Mesothelial cell of epicardium (in vitro differentiated cells): ENCODE measurements at places on chromosomes 16 and 17.

DNA sequence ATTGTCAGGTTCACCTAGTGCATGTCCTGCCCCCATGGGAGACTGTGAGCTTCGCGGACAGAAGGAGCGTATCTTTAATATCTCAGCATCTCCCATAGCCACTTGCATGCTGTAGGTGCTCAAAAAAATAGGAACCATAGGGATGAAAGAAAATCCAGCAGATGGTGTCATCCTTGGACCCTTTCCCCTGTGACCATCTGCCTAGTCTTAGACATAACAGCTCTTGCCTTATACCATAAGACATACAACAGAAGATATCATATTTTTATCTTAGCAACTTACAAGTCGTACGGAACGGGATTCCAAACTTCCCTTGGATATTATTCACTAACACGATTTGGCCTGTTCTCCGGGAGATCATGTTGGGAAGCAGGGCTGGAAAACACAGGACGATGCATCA lies 14.5 kb downstream of the DHRS7C start:
- DNase-seq: no peak

- no peak for DNase-seq
Observed at GRCh38 chr17:8838551-8839095, 28.9 kb downstream of the PIK3R6 start.

GRCh38 chr17:81906476-81907218 lies 4.6 kb downstream of the PCYT2 start:
- DNase-seq: no peak

- DNase-seq: no peak
Observed at GRCh38 chr17:29048440-29049368, 5.8 kb downstream of the PIPOX start.

- no peak for DNase-seq
Observed at GRCh38 chr16:26334218-26335111, 642.7 kb downstream of the HS3ST4 start.

DNA sequence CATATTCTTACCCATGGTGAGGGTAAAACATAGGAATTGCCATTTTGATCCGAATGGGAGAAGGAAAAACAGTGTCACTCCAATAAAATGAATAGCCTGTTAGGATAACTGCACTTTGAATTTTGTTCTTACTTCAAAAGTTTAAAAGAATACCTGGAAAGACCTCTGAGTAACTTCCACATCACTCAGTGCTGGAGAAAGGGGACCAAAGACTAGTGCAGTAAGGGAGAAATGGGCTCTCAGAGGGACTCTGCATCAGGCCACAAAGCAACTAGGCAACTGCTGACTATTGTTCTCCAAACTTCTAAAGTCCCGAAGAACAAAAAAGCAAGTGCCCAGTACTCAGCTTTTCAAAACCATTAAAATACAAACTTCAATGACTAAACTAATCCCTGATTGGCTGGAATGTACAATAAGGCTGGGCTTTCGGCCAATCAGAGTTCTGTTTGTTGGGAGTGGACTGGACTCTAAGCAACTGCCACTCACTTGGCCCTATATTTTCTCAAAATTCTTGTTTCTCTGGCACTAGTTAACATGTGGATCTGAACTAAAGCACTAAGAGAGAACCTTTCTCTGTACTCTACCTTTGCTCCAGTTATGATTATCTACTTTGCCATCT lies 6.2 kb downstream of the DNAJC7 start:
- no peak for DNase-seq

GRCh38 chr16:10493276-10493675 lies 87.1 kb downstream of the EMP2 start:
- no peak for DNase-seq

GRCh38 chr17:37833237-37833859 lies 88.5 kb upstream of the HNF1B start:
- DNase-seq: no peak

GRCh38 chr16:63816276-63816675 lies 1305.6 kb downstream of the CDH11 start:
- no peak for DNase-seq

DNA sequence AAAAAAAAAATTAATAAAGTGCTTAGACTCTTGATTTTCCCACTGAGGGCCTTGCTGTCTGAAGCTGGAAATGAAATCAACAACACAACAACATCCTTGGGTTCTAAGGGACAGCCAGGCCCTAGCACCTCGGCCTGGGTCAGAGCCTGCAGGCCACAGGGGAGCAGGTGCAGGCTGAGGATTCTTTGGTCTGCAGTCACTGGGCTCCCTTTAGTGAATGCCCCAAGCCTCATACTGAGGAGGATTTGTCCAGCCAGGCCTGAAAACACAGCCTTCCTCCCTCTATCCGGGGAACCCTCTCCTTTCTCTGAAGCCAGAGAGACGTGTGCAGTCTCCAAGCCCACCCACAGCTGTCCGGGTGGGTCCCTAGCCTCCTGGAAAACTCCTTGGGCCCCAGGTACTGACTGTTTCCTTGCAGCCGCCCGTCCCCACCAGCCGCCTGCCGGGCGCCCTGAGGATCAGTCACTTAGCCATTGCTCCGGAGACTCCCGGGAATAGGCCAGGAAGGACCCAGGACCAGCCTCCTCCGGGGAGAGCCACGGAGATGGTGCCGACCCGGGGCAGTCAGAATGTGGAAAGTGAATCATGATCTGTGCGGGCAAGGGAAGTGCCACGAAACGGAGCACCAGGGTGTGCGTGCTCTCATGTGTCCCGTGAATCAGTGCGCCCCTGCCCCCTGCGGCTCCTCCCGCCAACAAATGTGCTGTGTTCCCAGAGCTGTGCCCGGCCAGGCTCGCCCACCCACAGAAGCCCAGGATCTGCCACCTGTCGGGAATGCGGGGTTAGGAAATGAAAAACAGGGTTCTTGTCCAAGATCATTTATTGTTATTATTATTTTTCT lies 91.0 kb downstream of the RTN4RL1 start:
- DNase-seq: no peak

DNA sequence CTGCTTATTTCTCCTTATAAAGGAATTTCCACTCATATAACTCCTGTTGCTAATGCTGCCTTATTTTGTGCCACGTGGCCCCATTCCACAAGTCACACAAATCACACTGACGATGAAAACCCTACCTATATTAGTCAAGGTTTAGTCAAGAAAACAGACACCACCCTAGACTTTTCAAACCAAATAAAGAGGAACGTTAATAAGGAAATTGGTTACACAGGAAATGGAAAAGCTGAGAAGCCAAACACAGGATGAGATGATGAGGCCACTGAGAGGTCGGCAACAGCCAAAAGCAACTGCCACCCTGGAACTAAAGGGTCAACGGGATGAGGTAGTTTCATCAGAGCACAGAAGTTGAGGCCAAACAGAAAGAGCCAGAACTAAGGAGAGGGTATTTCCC lies 47.3 kb upstream of the ALOX12 start:
- DNase-seq: no peak

GRCh38 chr16:66746048-66746447 lies 5.4 kb downstream of the DYNC1LI2 start:
- no peak for DNase-seq

DNA sequence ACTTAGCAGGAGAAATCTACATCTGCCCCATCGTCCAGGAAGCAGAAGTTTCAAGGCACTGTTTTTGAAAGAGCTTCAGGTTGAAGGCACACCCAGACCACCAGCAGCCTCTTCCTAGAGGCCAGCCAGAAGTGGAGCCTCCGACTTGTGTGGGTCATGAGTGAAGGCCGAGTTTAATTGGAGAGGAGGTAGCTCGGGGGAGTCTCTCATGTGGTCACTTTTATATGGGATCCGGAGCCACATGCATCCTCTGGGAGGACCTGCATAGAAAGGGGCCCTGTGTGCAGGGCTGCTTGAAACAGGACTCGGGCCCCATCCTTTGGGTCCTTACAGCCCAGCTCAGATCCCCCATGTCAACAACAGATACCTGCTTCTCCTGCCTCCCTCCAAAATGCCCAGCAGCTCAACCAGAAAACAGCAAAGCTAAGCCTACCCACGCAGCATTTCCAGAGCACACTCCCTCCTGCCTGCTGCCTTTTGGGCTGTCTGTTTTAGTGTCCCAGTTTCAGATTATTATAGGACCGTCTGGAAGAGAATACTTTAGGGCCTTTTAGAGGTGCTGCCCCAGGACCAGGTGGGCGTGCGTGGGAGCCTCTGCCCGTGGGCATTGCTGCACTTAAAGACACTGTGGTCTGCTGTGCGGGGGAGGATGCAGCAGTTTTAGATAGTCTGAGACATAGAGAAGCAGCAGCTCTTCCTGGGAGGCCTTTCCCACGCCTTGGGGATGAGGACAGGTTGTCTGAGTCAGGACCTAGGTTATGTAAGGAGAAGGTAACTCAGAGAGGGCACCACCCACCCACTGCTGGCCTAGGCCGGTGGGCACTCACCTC lies 29.5 kb downstream of the MPRIP start:
- DNase-seq: no peak

- DNase-seq: no peak
Observed at GRCh38 chr16:30996324-30996984, 11.4 kb downstream of the HSD3B7 start.

GRCh38 chr16:66486773-66487579 lies 59.9 kb downstream of the BEAN1 start:
- peak; percentile 38 for DNase-seq

GRCh38 chr16:3816326-3816725 lies 64.2 kb downstream of the CREBBP start:
- no peak for DNase-seq

GRCh38 chr17:37446027-37446426 lies 39.3 kb downstream of the TADA2A start:
- DNase-seq: no peak

- DNase-seq: no peak
Observed at GRCh38 chr17:67841992-67842391, 16.7 kb downstream of the BPTF start.

DNA sequence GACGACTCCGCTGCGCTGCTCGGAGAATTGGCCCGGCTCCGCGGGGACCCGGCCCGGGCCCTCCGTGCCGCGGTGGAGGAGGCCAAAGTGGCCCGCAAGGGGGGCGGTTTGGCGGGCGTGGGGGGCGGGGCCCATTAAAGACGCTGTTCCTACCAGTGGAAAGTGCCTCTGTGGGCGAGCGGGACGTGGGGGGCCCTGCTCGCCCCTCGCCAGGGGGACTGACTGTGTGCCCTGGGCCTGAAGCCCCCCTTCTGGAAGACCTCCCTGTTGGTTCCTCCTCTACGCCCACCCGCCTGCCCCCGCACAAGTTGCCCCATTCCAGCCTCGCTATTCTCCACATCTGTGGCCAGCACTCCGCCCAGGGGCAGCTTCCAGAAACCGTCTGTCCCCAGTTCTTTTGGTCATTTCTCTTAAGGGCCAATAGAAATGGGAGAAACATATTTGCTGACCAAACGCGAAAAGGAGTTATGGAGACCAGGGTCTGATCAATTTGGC lies 1.9 kb upstream of the FGF11 start:
- DNase-seq: no peak

DNA sequence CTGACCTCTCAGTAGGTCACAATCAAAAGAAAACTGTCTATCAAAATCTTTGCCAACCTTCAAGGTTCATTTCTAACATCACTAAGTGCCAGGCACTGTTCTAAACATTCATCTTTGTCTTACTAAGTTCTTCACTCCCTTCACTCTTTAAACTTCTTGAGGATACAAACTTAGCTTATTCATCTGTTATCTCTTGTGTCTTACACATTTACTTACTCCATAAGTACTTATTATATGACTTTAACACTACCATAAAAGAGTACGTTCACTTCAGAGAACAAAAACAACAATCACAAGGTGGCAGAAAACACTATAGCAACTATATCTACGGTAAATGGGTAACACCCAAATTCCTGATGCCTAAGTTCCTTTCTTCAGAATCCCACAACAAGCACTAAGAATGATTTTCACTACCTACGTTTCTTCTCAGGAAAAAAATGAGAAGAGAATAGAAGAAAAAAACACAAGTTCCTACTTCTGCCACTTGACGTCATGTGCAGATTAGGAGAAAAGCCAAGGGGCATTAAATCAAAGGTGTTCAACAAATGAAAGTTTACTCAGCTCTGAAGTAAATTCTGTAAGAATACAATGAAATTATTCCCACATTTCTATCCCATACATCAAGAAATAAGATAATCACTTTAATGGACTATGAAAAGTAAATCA lies 29.2 kb downstream of the KANSL1 start:
- no peak for DNase-seq

GRCh38 chr16:27291722-27292240 lies 22.0 kb upstream of the IL4R start:
- DNase-seq: no peak

DNA sequence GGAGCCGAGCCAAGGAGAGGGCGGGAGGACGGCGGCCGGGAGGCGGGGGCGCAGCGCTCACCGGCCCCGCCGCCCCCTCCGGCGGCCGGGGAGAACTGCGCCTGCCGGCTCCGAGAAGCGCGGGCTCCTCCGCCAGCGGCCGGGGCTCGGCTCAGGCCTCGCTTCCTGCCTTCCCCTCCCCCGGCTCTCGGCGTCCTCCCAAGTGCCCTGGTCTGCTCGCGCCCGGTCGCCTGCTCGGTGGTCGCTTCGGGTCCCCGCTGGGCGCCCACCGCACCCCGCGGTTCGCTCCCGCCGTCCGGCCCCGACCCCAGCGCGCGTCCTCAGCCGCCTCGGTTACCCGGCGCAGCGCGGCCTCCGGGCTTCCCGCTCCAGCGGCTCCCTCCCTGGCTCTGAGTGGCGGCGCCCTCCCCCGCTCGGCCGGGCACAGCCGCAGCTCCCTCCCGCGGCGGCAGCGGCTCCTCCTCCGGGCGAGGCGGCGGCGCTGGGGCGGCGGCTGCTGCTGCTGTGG lies 313 bp downstream of the UBTF start:
- peak; percentile 78 for DNase-seq

DNA sequence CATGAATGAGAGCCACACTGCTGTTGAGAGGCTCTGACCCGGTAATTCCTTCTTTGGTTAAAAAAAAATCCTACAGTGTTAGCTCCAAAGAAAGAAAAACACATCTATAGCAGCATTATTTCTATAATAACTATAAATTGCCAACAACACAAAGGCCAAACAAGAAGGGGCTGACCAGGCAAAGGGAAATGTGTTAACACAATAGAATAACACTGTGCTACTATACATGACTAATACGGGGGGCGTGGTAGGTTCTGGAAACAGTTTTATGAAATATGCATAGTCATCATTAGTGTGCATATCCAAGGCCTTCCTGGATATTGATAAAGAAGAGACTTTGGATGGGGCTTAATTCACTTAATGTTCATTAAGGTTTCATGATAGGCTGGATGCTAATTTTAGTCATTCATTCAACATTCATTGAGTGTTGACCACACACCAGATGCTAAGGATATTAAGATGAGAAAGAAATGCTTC lies 50.0 kb upstream of the CCL1 start:
- DNase-seq: no peak

GRCh38 chr17:50691550-50692447 lies 15.9 kb downstream of the ANKRD40 start:
- no peak for DNase-seq

GRCh38 chr17:66018786-66019185 lies 173.1 kb downstream of the CEP112 start:
- DNase-seq: no peak

GRCh38 chr17:38667099-38667786 lies 7.5 kb downstream of the EPOP start:
- peak; percentile 75 for DNase-seq

DNA sequence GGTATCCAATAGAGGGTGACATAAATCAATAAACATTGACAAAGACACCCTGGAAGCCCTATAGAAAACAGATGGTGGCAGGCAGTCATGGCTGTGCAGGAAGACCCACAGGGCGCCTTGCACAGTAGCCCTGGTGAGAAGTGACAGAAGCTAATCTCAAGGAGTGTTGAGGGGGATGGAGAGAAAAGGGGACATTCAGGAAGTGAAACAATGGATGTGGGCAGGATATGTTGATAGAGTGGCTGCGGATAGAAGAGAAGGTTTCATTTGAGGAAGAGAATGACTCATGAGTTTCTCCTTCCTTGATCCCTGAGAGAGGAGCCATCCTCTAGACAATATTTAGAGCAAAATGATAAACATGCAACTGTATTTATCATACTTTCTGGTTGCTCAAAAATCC lies 468.8 kb upstream of the HSBP1 start:
- no peak for DNase-seq
